Endothelial cell (in vitro differentiated cells): ENCODE measurements at places on chromosomes 2 and 18. TPM values are rescaled to one million over a fixed set of nuclear protein-coding genes. Genes with fewer than 3 reads are reported as not detected.

Gene ALKAL2
- total RNA-seq = 3.2 TPM

Gene PLGLB2
- total RNA-seq = 1.5 TPM

Gene DSEL
- total RNA-seq = 8.1 TPM

- no peak overlapping the region for H3K27ac ChIP-seq
- H3K36me3 ChIP-seq = no peaks in the 10 kb centered on the region
- no peaks in the 10 kb centered on the region for H3K4me1 ChIP-seq
- no peak for DNase-seq
- H3K27me3 ChIP-seq = peaks cover 4% of the 10 kb centered on the region
Observed at GRCh38 chr2:240503375-240503774, 54.4 kb downstream of the ANKMY1 start.

- H3K27ac ChIP-seq = no peak overlapping the region
- DNase-seq = no peak
- no peak overlapping the region for H3K4me3 ChIP-seq
- H3K27me3 ChIP-seq = no peaks in the 10 kb centered on the region
- H3K36me3 ChIP-seq = no peaks in the 10 kb centered on the region
Observed at GRCh38 chr18:6929370-6930102, 188.1 kb downstream of the LAMA1 start.
